ENCODE measurements at places on chromosomes 4 and X. TPM values are rescaled to one million over a fixed set of nuclear protein-coding genes. Genes with fewer than 3 reads are reported as not detected.

DNA sequence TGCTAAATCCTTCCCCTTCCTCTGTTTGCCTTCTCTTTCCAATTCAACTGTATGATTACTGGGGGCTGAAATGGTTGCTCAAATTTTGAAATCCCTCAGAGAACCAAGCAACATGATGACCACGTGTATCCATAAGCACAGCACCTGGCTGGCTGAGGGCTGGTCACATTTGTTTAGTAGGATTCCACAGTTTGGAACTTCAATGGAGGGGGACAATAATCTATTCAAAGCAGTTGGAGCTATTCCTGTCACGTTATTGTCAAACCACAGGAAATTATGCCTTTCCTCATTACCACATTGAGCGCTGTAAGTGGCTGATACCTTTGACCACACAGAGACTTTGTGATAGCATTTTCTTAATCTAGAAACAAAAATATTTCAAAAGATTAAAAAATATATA lies 7.0 kb downstream of the TMSB4X start:
- DNase-seq, result no peak

- no peak for DNase-seq
Measured at GRCh38 chrX:4240541-4241194, 527.2 kb upstream of the PRKX start.

DNA sequence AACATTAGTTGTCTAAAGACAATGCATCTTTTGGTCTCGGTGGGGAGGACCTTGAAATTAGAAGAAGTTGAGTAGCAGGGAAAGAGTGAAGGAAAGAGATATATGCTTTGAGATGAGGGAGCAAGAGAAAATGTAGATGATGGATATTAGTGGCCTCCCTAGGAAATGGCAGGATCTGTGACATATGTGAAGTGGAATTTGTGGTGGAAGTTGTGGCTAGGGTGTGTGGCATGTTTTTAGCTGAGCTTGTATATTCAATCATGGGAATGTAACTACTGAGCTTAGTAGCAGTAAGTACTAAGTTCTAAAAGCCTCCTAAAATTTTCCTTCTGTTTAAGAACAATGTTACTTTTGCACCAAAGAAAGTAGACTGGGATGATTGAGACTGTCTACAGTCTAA lies 382.8 kb upstream of the CTSO start:
- peak; percentile 52 for DNase-seq

DNA sequence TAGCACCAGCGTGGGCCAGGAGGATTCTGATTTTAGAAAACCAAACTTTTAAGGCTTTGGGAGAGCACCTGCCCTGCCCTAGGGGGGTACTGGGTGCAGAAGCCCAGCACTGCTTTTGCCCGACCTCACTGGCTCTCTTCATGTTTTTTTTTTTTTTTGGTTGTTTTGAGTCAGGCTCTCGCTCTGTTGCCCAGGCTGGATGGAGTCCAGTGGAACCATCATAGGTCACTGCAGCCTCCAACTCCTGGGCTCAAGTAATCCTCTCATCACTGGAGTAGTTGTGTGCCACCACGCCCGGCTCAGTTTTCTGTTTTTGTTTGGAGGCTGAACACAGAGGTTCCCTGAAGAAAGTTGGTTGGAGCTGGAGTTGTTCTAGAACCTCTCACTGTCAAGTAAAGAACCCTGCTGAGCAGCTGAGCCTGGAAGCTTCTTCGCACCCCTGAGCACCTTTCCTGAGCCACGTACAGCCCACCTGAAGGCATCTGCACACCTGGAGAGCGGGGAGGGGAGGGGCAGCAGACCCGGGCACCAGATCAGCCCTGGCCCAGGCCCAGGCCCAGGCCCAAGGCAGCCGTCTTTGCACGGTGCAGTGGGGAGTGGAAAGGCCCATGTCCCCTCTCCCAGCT lies 49.5 kb downstream of the SHROOM2 start:
- DNase-seq, result no peak

DNA sequence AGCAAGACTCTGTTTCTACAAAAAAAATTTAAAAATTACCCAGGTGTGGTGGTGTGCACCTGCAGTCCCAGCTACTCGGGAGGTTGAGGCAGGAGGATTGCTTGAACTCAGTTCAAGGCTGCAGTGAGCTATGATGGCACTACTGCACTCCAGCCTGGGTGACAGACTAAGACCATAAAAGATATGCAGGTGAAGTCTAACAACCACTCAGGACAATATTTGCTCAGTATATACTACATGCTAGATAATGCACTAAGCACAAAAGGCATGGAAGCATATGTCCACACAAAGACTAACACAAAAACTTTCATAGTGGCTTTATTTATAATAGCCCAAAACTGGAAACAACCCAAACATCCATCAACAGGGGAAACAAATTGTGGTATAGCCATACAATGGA lies 57.7 kb upstream of the TXK start:
- no peak for DNase-seq

GRCh38 chr4:41122309-41122708 lies 92.0 kb downstream of the APBB2 start:
- DNase-seq, result no peak

DNA sequence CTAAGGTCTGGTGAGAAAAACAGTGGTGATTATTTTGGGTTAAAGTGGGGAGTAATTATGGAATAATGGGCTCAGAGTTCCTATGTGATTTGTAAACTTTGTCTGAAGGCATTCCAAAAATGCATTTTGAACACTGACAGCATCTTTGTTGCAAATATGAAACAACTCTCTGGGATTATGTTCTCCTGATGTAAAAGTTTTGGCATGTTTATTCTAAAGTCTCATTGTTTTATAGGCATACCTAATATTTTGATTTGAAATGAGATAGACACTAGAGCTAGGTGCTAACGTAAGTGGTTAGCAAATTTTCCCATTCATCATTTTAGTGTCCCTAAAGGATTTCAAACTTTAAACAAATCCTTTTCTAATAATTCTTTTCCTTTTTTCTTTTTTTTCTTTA lies 140.9 kb upstream of the ANXA3 start:
- no peak for DNase-seq

DNA sequence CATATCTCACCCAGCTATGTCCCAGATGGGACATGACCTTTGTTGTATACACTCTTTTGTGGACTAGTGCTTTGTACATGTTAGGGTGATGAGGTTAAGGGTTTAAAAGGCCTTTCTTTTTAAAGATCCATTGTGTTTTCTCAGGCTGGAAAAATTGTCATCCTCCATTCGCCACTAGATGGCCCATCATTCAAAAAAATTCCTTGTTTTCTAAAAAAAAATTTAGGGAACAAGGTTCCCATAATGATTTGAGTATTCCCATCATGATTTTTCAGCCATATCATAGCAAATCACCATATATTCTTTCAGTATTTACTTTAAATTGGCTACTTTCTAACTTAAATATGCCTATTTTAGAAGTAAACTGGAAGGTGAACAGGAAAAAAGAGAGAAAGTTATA lies 91.9 kb upstream of the TMEM164 start:
- DNase-seq, result no peak

GRCh38 chr4:71270901-71271300 lies 67.9 kb upstream of the SLC4A4 start:
- peak; percentile 28 for DNase-seq

DNA sequence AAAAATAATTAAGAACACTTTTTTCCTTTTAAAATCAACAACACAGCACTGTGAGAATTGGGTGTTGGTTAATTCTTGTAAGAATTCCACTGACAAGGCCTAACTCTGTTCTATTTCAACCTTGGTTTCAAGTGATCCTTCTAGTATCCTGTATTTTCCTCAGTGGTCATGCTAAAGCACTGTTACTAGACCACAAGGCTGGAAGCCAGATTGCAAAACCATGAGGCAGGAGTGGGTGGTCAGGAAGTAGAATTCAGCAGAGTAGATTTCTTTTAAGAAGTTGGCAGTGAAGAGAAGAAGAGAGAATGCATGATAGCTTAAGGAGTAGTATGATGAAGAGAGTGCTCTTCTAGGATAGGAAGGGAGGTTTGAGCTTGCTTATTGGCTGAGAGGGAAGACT lies 71.6 kb upstream of the LEF1 start:
- no peak for DNase-seq

DNA sequence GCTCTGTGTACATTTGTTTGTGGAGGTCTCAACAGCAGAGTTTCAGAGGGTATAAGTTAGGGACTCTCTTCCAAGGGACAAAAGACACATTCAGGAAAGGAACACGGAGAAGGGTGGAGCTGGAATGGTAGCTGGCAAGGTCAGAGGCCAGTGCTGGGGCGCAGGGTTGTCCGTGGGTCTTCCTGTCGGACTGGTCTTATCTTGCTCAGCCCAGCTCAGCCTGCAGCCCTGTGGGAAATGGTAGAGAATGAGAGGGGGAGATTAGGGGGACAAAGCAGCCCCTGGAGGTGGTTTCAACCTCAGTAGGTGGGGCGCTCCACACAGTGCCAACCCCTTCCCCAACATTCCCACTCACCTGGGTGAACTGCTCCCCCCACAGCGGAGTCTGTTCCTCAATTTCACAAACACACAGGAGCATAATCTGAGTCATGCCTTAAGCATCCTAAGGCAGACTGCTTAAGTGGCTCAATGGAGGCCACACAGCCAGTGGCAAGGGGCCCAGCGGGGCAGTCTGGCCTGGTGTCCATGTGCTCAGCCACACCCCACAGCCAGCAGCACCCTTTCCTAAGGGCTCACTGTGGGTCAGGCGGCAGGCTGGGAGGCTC lies 6.9 kb upstream of the HDAC6 start:
- peak; percentile 39 for DNase-seq

- no peak for DNase-seq
Measured at GRCh38 chr4:15601862-15602261, 53.3 kb downstream of the FBXL5 start.

The EFHC2 gene
- 0.25 TPM for total RNA-seq

The ESX1 gene
- not detected for total RNA-seq

The NR0B1 gene
- total RNA-seq, result not detected

The S100G gene
- not detected for total RNA-seq

The PABPC1L2A gene
- total RNA-seq, result not detected

The CXCL9 gene
- not detected for total RNA-seq

The CC2D2A gene
- 12.2 TPM for total RNA-seq

The F11 gene
- not detected for total RNA-seq
